ENCODE measurements at places on chromosomes 11 and 22. TPM values are rescaled to one million over a fixed set of nuclear protein-coding genes. Genes with fewer than 3 reads are reported as not detected.

- no peaks in the 10 kb centered on the region for H3K4me1 ChIP-seq
- no peak for DNase-seq
- H3K27me3 ChIP-seq = no peaks in the 10 kb centered on the region
- no peak overlapping the region for H3K27ac ChIP-seq
- H3K4me3 ChIP-seq = no peak overlapping the region
These were observed 131.1 kb downstream of the CRYBB2 start for GRCh38 chr22:25350551-25350971.

GRCh38 chr11:62805961-62806441 is 761 bp upstream of the NXF1 start:
- H3K36me3 ChIP-seq = peaks cover 19% of the 10 kb centered on the region
- peak; percentile 19 for DNase-seq
- H3K4me1 ChIP-seq = peaks cover 24% of the 10 kb centered on the region
- peak overlapping the region; percentile 88 for H3K27ac ChIP-seq
- no peak overlapping the region for H3K4me3 ChIP-seq

CRYBA4 gene
- total RNA-seq = not detected

DNA sequence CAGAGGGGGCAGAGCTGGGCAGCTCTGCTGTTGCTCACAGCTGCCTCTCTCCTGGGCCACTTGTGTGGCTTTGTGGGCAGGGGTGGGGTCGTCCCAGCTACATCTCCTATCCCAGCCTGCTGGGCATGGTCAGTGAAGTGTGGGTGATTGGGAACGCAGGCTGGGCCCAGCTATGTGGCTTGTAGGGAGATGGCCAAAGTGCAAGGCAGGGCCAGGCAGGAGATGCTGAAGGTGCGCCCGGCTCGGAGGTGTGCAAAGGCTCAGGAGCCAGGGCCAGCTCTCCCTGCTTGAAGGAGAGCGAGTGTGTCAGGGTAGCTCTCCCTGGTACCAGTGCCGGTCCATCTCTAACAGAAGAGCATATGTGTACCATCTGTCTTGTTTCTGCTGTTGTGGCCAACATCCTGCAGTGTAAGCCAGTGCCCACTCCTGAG is 8.4 kb upstream of the RANBP1 start:
- H3K27ac ChIP-seq = no peak overlapping the region
- peaks cover 7% of the 10 kb centered on the region for H3K36me3 ChIP-seq
- no peaks in the 10 kb centered on the region for H3K4me1 ChIP-seq
- H3K27me3 ChIP-seq = no peaks in the 10 kb centered on the region
- H3K4me3 ChIP-seq = no peak overlapping the region

DNA sequence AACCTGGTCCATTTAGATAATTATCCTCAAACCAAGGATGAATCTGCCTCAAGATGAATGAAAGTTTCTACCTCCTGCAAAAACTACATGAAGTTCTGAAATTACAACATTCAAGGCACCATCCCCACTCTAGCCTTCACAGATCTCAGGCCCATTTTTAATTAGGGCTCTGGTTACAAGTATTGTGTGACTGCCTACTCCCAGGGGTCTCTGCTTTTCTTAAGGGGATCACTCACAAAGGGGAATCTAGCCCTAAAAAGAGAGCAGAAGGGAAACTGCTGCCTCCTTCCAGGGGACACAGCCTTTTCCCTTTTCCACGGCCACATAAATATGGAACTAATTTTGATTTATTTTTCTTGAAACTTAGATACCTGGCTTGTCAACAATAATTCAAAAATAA is 17.4 kb upstream of the TMEM135 start:
- H3K27ac ChIP-seq = peak overlapping the region; percentile 14
- DNase-seq = no peak
- H3K36me3 ChIP-seq = no peaks in the 10 kb centered on the region
- H3K27me3 ChIP-seq = no peaks in the 10 kb centered on the region
- no peaks in the 10 kb centered on the region for H3K4me1 ChIP-seq
- no peak overlapping the region for H3K4me3 ChIP-seq

SCGB1C1 gene
- total RNA-seq = not detected

- no peak overlapping the region for H3K4me3 ChIP-seq
- H3K4me1 ChIP-seq = no peaks in the 10 kb centered on the region
- DNase-seq = no peak
- H3K27ac ChIP-seq = no peak overlapping the region
These were observed 1228.3 kb downstream of the BRD1 start for GRCh38 chr22:48599346-48599745.

DNA sequence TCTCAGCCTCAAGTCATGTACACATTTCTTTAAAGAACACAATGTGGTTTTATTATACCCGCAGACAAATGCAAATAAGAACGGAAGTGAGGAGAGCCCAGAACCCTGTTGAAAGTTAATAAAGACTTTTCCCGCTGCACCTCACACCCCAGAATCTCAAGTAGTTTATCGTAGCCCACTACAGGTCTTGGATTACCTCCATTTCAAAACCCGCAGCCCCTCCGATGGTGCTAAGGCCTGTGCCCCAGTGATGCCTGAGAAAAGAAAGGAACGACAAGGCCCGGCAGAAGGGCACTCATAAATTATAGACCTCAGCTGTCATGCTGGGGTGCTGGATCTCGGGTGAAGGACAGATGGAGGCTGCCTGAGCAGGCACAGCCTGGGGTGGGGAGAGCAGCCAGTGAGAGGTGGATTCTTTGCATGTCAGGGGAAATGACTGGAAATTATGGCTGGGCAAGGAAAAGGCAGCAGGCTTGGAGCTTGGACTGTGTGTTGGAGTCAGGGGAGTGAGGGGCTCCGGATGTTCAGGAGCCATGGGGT is 354.1 kb downstream of the NTM start:
- DNase-seq = no peak
- no peaks in the 10 kb centered on the region for H3K27me3 ChIP-seq
- H3K4me3 ChIP-seq = no peak overlapping the region
- no peaks in the 10 kb centered on the region for H3K36me3 ChIP-seq
- H3K27ac ChIP-seq = no peak overlapping the region

GRIK4 gene
- total RNA-seq = 3.0 TPM

BATF2 gene
- total RNA-seq = 6.3 TPM

DNA sequence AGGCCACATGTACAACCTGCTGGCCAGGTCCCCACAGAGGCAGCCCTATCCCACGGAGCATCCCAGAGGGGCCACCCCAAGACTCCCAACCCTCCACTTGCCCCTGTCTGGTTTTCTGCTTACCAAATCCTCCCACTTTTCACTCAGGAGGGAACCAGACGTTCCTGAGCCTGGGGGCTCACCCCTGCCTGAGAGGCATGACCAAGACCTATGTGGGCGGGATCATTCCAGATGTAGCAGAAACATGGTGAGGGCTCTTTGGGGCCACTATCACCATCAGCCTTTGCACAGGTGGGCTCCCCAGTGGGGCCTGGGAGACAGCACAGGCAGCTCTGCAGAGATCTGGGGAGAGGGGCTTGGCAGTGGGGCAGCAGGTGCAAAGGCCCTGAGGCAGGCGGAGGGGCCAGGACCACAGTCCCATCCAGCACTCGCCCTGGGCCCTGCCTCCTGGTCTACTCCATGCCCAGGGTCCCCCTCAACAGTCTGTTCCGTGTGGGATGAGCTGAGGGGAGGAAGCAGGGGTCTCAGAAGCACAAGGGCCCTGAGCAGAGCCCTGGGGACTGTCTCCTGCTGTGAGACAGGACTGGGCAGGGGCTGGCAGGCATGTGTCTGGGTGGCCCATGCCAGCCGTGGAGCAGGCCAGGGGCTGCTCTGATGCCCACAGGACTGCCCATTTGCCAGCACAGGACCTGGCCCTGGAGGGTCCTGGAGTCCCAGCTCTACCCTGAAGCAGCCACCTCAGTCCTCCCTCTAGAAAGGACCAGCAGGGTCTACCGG is 9.4 kb downstream of the PIM3 start:
- peaks cover 19% of the 10 kb centered on the region for H3K27me3 ChIP-seq
- peak overlapping the region; percentile 29 for H3K27ac ChIP-seq

P4HA3 gene
- 0.40 TPM for total RNA-seq

DNA sequence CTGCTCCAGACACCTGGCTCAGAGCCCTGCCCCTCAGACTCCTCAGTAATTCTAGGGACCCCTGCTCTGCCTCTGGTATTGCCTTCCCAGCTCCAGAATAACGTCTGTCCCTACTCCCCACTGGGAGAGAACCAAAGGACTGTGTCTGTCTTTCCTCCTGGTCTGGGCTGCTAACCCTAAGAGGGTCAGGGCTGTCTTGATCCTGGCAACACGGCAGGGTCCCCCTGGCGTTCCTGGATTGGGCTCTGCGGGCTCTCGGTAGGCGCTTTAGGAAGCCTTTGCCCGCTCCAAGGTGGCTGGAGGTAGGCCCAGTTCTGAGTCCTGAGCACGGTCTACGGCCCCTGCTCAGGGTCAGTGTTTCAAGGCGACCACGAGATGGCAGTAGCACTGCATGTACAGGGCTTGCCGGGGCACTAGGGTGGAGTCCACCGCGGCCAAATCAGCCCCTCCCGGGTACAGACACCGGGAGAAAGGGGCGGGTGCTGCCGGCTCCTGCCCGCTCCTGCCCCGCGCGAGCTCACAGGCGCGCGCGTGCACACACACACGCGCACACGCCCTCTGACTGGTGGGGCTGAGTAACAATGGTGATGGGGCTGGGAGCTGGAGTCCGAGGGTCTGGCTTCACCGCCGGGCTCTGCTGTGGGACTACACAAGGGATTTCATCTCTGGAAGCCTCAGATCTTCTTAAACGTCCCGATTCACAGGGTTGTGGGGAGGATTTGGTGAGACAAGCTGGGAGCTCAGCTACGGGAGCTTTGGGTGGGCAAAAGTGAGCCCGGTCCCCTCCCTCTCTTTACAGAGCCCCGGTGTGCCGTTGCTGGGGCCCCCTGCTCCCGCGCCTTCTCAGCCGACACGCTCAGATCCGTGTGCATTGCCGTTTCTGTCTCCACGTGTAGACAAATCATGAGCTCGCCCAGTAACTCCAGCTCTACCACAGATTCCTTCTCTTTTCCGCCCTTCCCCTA is 30.1 kb upstream of the HMOX1 start:
- peak overlapping the region; percentile 4 for H3K4me3 ChIP-seq
- H3K36me3 ChIP-seq = no peaks in the 10 kb centered on the region
- peak; percentile 95 for DNase-seq
- no peaks in the 10 kb centered on the region for H3K27me3 ChIP-seq
- peak overlapping the region; percentile 9 for H3K27ac ChIP-seq
- peaks cover 5% of the 10 kb centered on the region for H3K4me1 ChIP-seq

DNA sequence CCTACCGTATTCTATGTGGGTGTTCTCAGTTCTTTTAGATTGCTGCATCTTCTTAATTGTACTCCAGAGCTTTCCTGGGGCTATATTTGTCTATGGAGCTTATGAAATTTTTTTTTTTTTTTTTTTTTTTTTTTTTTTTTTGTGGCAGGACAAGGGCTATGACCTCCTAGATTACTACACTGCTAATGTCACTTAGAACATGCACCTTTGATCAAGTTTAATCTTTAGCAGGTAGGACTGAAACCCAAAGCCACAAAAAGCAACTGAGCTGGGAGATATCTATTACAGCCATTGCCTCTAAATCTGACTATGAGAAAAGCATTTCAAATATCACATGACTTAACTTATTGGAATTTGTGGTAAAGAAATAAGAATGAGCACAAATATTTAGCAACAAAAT is 21.7 kb upstream of the ABTB2 start:
- no peaks in the 10 kb centered on the region for H3K4me1 ChIP-seq
- no peaks in the 10 kb centered on the region for H3K27me3 ChIP-seq
- H3K4me3 ChIP-seq = no peak overlapping the region
- no peaks in the 10 kb centered on the region for H3K36me3 ChIP-seq
- no peak overlapping the region for H3K27ac ChIP-seq

DNA sequence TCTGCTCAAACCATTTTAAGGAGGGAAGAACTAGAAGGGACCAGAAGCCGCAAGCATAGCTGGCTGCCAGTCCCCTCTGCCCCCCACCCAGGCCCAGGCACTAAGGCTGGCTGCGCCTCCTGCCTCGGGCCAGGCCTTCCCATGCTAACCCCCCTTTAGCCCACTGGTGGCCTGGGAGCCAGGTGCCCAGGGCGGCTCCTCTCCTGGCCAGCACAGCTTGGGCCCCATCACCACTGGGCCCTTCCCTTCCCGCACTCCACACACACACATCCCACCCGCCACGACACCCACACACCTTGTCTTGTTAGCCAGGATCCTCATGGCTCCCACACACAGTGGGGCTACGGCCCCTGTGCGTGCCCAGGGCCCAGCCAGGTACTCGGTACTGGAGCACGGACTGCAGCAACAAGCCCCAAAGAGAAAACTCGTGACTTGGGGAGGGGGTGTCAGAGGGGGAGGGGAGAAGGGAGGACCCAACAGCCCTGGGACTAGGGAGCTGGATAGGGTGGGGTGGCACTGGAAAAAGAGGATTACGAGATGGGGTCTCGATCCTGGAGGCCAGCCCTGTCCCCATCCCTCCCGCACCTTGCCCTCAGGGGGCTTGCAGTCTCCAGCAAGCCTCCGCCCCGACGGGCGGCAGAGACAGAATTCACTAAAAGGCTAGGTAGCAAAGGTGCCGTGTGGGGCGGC is 16.0 kb downstream of the BCL9L start:
- H3K36me3 ChIP-seq = peaks cover 18% of the 10 kb centered on the region
- peak; percentile 47 for DNase-seq
- H3K4me1 ChIP-seq = peaks cover 60% of the 10 kb centered on the region
- H3K27me3 ChIP-seq = no peaks in the 10 kb centered on the region

GRCh38 chr22:47277531-47277930 is 515.1 kb downstream of the TBC1D22A start:
- no peak for DNase-seq
- H3K4me1 ChIP-seq = peaks cover 4% of the 10 kb centered on the region
- no peak overlapping the region for H3K4me3 ChIP-seq
- no peaks in the 10 kb centered on the region for H3K36me3 ChIP-seq
- H3K27ac ChIP-seq = no peak overlapping the region

DNA sequence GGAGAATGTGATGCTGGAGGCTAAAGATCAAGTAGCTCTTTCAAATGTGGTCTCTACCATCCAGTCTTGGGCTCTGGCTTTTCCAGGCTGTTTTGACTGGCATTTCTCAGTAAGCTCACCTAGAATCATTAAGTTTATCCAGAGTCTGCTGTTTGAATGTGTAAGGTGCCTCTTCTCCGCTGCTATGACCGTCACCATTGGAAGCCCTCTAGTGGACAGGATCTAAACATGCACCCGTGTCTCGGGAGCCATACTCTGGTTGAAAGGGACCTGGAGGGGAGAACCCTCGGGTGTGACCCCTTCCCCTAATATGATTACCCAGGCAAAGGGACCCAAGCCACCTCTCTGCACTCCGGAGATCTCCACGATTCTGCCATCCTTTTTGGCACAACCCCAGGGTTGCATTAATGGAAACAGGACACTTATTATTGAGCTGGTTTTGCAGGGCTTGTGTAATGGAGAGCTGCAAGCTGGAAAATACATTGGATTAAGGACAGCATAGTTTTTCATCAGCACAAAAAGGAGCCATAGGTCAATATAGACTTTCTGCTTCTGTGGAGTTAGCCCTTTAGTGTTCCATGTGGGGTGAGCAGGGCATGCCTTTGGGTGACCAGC is 191.0 kb upstream of the LARGE1 start:
- H3K27me3 ChIP-seq = no peaks in the 10 kb centered on the region
- H3K4me3 ChIP-seq = no peak overlapping the region
- no peak for DNase-seq
- H3K36me3 ChIP-seq = no peaks in the 10 kb centered on the region

DNA sequence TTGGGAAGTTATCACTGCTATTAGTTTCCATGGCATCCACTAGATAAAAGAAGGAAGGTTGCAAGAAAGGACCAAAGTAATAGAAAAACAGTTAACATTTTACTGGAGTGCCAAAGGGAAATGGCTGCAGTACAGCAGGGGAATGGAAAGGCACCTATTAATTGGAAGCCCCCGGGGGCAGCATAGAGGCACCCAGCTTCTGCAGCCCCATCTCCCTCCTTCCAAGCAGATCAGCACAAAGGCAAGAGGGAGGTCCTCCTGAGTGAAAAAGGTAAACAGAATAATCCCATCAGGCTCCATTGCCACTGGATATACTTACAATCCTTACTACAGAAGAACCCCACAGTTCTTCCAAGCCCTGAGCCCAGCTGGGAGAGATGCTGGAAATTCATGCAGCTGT is 887.1 kb downstream of the DLG2 start:
- no peak overlapping the region for H3K4me3 ChIP-seq
- H3K27me3 ChIP-seq = no peaks in the 10 kb centered on the region
- no peak overlapping the region for H3K27ac ChIP-seq
- no peaks in the 10 kb centered on the region for H3K36me3 ChIP-seq
- H3K4me1 ChIP-seq = no peaks in the 10 kb centered on the region

SDHD gene
- total RNA-seq = 91.6 TPM

All from lung (tissue), 17 donors.